ENCODE measurements at places on chromosomes 2 and 18. TPM values are rescaled to one million over a fixed set of nuclear protein-coding genes. Genes with fewer than 3 reads are reported as not detected.
A peak's percentile ranks its signal among the peaks of the same experiment; 100 is the strongest.

The ORC2 gene
- total RNA-seq, result 27.4 TPM

DNA sequence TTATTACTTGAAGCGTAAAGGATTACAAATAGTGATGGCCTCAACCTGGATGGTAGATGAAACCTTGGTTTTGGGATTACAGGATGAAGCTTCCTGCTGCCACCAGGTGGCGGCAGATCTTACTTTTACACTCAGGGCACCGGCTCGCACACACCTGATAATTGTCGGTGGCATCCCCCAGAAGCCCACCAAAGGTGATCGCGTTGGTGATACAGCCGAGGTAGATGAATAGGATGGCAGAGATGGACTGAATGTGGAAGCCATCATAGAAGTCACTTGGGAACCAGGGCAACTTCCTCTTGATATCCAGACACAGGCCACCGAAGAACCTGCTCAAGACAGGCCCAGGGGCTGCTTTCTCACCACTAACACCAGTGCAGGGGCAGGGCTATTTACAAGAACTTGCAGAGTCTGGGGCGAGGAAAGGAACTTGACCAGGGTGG is 51.8 kb downstream of the MTHFD2 start:
- no peaks in the 10 kb centered on the region for H3K4me1 ChIP-seq
- no peaks in the 10 kb centered on the region for H3K36me3 ChIP-seq
- DNase-seq, result peak; percentile 71
- H3K4me3 ChIP-seq, result no peak overlapping the region

- no peaks in the 10 kb centered on the region for H3K36me3 ChIP-seq
- no peak for DNase-seq
- H3K4me1 ChIP-seq, result peaks cover 9% of the 10 kb centered on the region
These were observed 6.3 kb downstream of the CTAGE1 start for GRCh38 chr18:22411446-22411845.

GRCh38 chr2:129945557-129945956 is 33.9 kb upstream of the RAB6C start:
- DNase-seq, result no peak
- H3K4me3 ChIP-seq, result no peak overlapping the region
- no peaks in the 10 kb centered on the region for H3K27me3 ChIP-seq
- H3K4me1 ChIP-seq, result no peaks in the 10 kb centered on the region
- H3K36me3 ChIP-seq, result no peaks in the 10 kb centered on the region

GRCh38 chr18:68714366-68714711 is 569 bp downstream of the TMX3 start:
- peak overlapping the region; percentile 86 for H3K27ac ChIP-seq
- peaks cover 15% of the 10 kb centered on the region for H3K4me1 ChIP-seq
- peak overlapping the region; percentile 95 for H3K4me3 ChIP-seq
- no peak for DNase-seq
- peaks cover 41% of the 10 kb centered on the region for H3K36me3 ChIP-seq
- no peaks in the 10 kb centered on the region for H3K27me3 ChIP-seq

DNA sequence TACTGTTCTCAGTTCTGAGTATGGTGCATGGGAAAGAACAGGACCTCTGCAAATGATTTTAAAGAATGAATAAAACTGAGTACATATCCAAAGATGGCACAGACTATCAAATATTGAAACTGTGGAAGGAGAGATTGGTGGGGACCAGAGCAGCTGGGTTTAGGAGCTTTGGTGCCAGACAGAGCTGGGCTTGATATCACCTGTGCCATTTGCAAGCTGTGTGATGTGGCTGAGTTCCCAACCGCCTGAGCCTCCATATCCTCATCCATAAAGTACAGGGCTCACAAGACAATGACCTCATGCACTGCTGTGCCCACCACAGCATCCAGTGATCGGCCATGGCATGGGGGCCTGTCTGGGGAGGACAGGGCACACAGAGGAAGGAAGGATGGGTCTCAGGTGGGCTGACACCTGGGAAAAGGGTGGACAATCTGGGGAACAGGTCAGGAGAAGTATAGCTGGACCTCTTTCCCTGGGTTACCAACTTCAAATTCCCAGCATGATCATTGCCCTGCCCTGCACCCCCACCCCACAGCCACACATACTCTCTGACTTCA is 83.9 kb upstream of the RAB6C start:
- DNase-seq, result no peak
- H3K27ac ChIP-seq, result no peak overlapping the region
- no peaks in the 10 kb centered on the region for H3K36me3 ChIP-seq
- H3K4me1 ChIP-seq, result no peaks in the 10 kb centered on the region

DNA sequence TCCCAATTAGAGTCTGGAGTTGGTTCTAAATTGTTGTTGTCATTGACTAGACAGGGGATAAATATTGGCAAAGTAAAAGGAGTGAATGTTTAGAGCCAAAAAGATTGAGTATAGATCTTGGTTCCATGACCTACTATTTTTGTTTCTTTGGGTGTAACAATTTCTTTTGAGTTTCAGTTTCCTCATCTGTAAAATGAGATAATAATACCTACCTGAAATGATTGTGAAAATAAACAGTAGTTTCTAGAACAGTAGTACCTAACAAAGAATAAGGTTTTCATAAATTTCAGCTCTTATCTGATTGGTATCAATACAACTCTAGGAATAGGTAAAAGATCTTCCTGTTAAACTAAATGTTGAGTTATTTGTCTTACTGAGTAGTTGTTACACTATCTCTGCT is 56.8 kb downstream of the PMS1 start:
- peaks cover 10% of the 10 kb centered on the region for H3K36me3 ChIP-seq
- no peaks in the 10 kb centered on the region for H3K27me3 ChIP-seq
- H3K4me1 ChIP-seq, result no peaks in the 10 kb centered on the region
- H3K4me3 ChIP-seq, result no peak overlapping the region

- H3K27me3 ChIP-seq, result no peaks in the 10 kb centered on the region
- no peaks in the 10 kb centered on the region for H3K36me3 ChIP-seq
- peaks cover 29% of the 10 kb centered on the region for H3K4me1 ChIP-seq
- no peak for DNase-seq
- peak overlapping the region; percentile 40 for H3K27ac ChIP-seq
These were observed 17.9 kb upstream of the SPTBN1 start for GRCh38 chr2:54438271-54438670.

DNA sequence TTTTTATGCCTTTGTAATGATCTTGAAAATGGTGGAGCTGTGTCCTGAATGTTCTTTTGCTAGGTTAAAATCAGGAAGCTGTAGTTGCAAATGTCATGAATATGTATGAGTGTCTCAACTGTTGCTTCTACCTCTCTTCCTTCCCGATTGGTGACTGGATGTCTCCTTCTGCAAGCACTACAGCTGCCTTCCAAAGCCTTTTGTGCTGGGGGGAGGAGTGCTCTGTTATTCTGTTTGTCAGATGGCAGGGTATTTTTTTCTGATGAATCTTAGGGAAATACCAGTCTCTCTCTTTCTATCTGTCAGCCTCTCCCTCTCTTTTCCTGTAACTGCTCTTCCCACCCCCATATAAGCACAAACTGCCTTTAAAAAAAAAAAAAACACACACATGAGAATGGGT is 1396.3 kb upstream of the CELF4 start:
- no peak overlapping the region for H3K4me3 ChIP-seq
- no peak overlapping the region for H3K27ac ChIP-seq
- no peaks in the 10 kb centered on the region for H3K36me3 ChIP-seq
- no peaks in the 10 kb centered on the region for H3K4me1 ChIP-seq
- no peaks in the 10 kb centered on the region for H3K27me3 ChIP-seq
- no peak for DNase-seq

DNA sequence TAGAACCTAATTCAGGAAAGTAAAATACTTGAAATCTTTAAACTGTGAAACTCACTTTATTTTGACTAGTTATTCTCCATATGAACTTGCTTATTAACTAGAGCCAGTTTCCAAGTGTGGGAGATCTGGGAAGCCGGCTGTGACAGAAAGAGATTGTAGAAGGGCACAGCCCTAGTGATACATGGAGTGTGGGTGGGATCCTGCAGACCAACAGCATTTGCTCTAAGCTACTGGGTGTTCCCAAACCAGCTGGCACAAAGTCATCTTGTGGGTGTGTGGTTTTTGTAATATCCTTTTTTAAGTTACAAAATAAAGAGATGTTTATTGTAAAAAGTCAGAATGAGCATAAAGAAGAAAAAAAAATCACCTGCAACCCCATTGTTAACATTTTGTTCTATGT is 3.4 kb downstream of the DUSP19 start:
- H3K4me1 ChIP-seq, result peaks cover 5% of the 10 kb centered on the region
- H3K36me3 ChIP-seq, result no peaks in the 10 kb centered on the region
- no peak for DNase-seq

GRCh38 chr2:205755923-205756322 is 73.6 kb downstream of the NRP2 start:
- H3K4me1 ChIP-seq, result peaks cover 20% of the 10 kb centered on the region
- H3K27ac ChIP-seq, result peak overlapping the region; percentile 52
- H3K27me3 ChIP-seq, result no peaks in the 10 kb centered on the region
- H3K36me3 ChIP-seq, result peaks cover 47% of the 10 kb centered on the region
- H3K4me3 ChIP-seq, result no peak overlapping the region

Measured in upper lobe of right lung (tissue), 1 donor.